ENCODE measurements at places on chromosomes 6 and 20.

- DNase-seq, result no peak
These were observed 156.7 kb downstream of the SYCP2 start for GRCh38 chr20:59776626-59777330.

DNA sequence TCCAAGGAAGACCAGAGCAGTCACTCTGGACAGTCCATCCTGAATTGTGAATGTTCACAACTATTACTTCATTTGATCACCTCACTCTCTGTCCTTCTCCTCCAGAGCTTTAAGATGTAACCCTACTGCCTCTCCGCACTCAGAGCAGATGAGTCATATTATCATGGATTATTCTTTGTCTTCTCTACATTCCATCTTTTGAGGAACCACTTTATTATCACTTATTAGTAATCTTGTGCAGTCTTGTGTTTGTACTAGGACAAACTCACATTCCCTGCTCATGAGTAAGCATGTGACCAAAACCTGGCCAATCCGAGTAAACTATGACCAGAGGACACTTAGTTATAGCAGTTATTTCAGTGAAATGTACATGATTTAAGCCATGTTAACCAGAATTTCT lies 401.5 kb upstream of the ADGRB3 start:
- DNase-seq, result no peak

DNA sequence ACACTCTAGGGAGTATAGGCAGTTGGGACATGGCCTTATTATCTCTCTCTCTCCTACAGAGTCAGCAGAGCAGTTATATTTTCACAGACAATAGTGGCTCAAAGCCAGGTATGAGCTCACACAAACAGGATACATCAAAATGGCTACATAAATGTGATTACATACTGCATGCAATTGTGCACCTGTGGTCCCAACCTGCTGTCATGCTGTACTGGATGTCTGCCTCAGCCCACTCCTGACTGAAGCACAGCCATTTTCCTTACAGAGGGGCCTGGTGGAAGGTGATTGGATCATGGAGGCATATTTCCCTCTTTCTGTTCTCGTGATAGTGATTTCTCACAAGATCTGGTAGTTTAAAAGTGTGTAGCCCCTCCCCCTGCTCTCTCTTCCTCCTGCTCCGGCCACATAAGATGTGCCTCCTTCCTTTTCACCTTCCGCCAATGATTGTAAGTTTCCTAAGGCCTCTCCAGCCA lies 37.0 kb upstream of the SAMHD1 start:
- DNase-seq, result no peak

DNA sequence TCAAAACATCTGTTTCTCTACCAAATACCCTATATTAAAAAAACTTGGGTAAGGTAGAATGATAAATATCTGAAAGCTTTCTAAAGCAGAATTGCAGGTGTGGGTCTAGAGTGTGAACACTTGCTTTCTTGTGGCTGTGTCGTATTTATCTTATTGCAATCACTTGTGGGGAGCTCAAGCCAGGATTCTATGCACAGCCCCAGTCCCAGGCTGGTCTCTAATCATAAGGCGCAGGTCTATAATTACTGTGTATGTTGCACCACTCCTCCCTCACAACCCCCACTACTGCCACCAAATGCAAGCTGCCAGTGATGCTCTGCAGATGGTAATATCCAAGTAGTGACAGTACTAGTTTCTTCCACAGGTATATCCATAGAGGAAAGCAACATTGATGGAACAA lies 2.2 kb upstream of the E2F3 start:
- DNase-seq, result no peak

DNA sequence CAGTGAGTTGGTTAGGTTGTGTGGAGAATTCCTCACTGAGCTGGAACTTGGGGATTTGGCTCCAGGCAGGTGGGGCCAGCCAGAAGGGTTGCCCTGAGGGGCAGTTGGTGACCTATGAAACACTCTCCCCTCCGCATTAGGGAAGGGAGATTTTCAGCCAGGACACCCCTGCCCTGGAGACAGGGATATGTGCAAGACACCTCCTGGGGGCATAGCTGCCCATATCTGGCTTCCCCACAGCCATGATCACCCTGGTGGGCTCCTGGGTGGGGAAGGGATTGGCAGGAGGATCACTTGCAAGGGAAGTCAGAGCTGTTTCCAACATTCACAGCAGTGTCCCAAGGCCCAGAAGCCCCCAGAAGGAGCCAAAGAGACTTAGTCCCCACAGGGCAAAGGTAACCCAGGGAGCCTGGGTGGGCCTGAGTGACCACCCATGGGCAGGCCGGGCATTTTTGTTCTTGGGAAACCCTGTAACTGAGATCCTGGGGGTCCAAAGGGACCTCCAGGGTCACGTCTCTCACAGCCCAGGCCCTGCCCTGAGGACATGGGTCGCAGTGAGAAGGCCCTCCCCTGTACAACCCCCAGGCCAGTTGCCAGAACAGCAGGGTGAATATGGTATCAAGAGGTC lies 145.8 kb downstream of the MRPL14 start:
- DNase-seq, result no peak

DNA sequence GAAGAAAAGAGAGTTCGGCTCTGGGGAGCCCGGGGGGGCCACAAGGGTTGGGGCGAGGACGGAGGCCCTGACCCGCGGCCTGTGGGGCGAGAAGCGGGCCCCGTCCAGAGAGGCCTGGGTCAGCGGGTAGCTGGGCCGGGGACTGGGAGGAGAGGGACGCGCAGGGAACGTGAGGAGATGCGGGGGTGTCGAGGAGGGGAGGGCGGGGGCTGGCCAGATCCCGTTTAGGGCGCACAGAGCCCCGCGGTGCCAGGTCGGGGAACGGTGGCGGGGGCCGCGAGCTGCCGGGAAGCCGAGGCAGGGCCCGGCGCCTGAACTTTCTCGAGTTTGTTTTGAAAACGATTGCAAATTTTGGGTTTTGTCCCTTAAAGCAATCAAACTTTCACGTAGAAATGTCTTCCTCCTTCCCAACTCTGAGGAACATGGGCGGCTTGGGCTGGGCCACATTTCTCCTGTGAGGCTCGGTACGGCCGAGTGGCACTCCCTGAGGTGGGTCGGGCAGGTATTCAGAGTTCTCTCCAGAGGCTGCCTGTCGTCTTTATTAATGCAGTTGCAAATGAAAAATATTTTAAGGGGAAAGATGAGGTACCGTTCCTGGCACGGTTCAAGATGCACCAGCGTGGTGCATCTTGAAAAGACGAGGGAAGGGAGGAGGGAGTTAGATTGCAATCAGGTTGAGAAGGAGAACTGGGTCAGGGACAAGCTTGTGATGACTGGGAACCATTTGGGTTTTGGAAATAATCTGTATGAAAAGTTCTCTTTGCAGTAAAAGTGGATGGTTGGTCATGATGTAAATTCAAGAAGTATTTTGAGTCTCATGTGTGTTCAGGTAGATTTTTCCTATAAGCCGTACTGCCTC lies 972 bp downstream of the RNF8 start:
- DNase-seq, result peak; percentile 41
